ENCODE measurements at places on chromosomes 4 and X.

DNA sequence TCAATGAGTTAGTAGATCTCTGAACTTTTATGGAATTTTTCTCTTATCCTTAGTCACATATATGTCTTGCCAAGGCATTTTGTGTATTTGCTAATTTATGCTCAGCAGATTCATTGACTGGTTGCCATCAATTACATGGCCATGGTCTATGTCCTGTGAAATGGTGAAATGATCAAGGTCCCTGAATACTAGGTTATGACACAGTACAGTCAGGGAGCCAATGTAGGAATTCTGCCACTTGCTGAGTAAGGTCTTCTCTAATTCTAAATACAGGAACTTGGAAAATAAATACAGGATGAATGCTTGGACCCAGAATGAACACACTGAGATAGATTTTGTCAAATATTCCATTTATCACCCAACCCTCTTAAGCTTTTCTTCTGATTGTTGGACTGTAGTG lies 35.2 kb downstream of the ALPK1 start:
- no peak for DNase-seq

- no peak for DNase-seq
These were observed 206.4 kb upstream of the FAT1 start for GRCh38 chr4:186930024-186930423.

DNA sequence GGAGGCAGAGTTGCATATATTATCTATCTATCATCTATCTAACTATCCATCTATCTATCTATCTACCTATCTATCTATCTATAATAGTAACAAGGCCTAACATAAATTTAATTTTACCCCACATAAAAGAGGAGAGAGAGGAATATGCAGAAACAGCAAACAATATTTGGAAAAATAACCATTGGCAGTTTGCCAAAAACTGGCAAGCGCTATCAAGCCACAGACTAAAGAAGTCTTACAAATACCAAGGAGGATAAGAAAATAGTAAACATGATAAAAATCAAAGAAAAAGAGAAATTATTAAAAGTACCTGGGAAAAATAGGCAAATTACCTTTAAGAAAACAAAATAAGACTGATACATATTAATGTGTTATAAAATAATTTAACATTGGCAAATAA lies 230.8 kb downstream of the CPXCR1 start:
- DNase-seq = no peak

GRCh38 chrX:118088084-118088483 lies 28.5 kb downstream of the KLHL13 start:
- no peak for DNase-seq

GRCh38 chr4:147480891-147481576 lies at the start of gene EDNRA:
Gene EDNRA (plus strand): TSS chr4:147481097. CDS start chr4:147485682, 4,585 bp downstream.
- no peak for DNase-seq

DNA sequence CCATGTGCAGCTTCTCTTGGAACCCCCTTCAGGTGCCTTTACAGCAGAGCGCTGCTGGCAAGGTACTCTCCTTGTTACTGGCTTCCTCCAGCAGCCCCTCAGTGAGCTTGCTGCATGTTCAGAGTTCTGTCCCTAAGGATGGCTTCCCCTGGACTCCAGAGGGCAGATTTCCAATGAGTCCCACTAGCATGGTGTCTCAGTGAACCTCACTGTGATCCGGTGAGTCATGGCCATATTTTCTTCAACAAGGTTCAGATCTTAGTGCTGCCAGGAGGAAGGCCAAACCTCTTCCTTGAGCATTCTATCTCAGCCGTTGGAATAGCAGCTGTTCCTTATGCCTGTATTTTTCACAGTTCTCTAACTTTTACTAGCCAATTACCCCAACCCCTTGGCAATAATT lies 98.8 kb downstream of the CASK start:
- no peak for DNase-seq

DNA sequence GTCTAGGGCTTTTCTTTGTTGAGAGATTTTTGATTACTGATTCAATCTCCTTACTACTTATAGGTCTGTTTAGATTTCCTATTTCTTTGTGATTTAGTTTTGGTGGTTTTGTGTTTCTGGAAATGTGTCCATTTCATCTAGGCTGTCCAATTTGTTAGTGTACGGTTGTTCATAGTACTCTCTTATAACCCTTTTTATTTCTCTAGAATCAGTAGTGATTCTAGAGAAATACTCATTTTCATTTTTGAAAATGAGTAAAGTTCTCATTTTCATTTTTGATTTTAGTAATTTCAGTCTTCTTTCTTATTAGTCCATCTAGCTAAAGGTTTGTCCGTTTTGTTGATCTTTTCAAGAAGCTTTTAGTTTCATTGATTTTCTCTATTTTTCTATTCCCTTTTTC lies 7.5 kb downstream of the IL13RA1 start:
- no peak for DNase-seq

GRCh38 chr4:52911684-52912294 lies 49.7 kb downstream of the RASL11B start:
- peak; percentile 78 for DNase-seq

DNA sequence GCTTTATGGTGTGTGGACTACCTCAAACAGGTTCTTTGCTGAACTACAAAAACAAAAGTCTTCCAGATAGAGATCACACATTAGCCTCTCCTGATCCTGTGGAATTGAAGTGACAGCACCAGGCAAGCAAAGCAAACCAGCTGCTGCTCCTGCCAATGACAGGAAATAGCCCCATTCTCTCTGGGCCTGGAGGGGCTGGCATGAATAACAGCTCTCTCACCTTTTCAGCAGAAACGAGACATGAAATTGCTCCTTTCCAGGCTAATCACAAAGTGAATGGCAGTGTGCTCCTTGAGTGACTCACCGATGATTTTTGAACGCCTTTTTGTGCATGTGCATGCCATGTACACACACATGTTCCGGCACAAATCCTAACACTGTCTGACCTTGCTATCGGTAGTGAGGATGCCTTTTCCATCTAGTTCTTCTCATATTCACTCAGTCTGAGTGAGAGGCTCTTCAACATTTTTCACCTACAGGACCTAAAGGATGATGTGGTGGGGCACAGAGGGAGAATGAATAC lies 24.4 kb downstream of the MFAP3L start:
- DNase-seq = no peak

DNA sequence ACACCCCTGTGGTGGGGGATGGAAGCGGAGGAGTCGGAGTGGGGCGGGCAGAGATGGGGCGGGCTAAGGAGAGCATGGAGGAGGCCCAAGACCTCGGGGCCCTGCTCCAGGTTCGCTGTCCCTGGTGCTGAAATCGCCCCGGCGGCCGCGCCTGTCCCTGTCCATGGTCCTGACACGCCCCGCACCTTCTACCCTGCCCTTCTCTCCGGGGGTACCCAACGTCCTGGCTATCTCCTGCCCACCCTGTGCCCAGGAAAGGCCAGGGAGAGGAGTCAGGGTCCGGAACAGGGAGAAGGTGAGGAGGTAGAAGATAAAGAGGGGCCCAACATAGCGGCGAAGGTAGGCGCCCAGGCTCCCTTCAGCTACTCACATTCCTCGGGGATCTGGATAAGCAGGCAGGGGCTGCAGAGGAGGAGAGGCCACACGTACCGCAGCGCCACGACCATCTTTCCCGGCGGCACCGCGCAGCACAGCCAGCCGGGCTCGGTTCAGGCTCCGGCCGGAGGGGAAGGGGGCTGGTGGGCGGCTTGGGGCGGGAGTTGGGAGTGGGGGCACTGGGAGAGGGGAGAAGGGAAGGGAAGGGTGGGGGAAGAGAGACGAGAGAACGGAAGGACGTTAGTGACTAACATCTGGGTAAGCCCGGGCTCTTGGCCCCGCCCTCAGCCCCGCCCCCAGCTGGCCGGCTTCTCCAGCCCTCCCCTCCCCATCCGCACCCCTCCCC lies 10.4 kb downstream of the L1CAM start:
- peak; percentile 88 for DNase-seq

- no peak for DNase-seq
These were observed 181.7 kb downstream of the SLC39A8 start for GRCh38 chr4:102163404-102164140.

GRCh38 chrX:86604607-86605006 lies 456.4 kb downstream of the DACH2 start:
- no peak for DNase-seq

GRCh38 chr4:140703463-140703862 lies 52.7 kb downstream of the TBC1D9 start:
- DNase-seq = no peak
